ENCODE measurements at places on chromosomes 11 and 22.

- DNase-seq: no peak
These were observed 8.8 kb upstream of the PANX2 start for GRCh38 chr22:50161508-50162390.

DNA sequence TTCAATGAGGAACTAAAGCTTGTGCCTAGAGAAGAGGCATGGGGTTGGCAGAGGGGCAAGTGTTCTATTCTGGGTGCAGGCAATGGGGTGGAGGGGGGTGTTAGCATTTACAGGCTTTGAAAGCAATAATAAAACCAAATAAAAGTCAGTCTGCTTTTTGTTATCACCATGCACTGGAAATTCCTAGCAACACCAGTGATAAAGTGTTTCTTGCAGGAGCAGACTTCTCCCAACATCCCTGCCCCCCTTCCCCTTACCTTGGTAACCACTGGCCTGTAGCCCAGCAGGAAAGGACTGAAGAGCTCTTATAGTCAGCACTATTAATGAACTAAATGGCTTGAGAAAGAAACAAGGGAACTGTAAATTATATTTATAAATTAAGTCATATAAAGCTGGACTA lies 65.2 kb upstream of the SESN3 start:
- peak; percentile 78 for DNase-seq

GRCh38 chr11:101445761-101446160 lies 138.0 kb downstream of the TRPC6 start:
- DNase-seq: no peak

DNA sequence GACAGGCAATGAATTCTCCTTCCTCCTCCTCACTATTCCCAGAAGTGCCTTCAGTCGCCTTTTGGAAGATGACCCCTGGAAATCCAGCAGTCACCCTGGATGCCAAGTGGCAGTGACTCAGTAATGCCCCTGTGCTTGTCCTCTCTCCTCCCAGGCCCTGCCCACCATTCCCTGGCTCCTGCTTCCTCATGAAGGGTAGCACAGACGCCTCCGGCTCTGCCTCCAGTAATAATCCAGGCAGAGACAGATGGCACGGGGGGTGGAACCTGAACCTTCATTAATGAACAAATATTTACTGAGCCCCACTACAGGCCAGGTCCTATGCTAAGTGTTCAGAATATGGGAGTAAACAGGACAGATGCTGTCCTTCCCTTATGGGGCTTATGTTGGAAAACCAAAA lies 23.2 kb downstream of the SYT13 start:
- peak; percentile 64 for DNase-seq

DNA sequence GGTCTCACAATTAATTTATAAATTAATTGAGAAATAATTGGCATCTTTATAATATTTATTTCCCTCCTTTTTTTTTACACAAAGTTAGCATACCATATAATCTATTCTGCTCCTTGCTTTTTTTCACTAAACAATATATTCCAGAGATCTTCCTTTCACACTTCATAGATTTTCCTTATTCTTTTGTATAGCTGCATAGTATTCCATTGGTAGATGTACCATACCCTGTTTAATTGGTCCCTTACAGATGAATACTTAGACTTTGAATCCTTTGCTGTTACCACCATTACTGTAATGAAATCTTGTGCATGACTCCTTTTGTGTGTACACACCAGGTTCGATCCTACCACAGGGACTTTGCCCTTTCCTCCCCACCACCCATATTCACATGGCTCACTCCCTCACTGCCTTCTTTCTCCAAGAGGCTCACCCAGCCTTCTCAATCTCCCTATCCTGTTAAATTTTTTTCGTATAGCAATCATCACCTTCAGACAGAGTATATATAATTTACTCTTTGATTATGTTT lies 48.9 kb downstream of the RBX1 start:
- DNase-seq: no peak

- DNase-seq: no peak
These were observed 1.1 kb downstream of the MYBPC3 start for GRCh38 chr11:47351156-47352126.

- DNase-seq: no peak
These were observed 32.6 kb downstream of the RCOR2 start for GRCh38 chr11:63884196-63884932.

GRCh38 chr11:119424775-119425174 lies 1.8 kb upstream of the THY1 start:
- DNase-seq: no peak

GRCh38 chr11:122095681-122096262 lies 20.2 kb downstream of the BLID start:
- DNase-seq: peak; percentile 64

- DNase-seq: peak; percentile 76
These were observed 51.0 kb upstream of the SEPTIN5 start for GRCh38 chr22:19663286-19663815.

GRCh38 chr11:13834463-13834862 lies 128.1 kb upstream of the SPON1 start:
- no peak for DNase-seq

GRCh38 chr11:121886996-121887395 lies 229.0 kb downstream of the BLID start:
- no peak for DNase-seq

- DNase-seq: no peak
These were observed 5.2 kb downstream of the APOL4 start for GRCh38 chr22:36196254-36197064.

- DNase-seq: peak; percentile 31
These were observed 8.4 kb downstream of the FAM118A start for GRCh38 chr22:45318168-45318557.
